Activated T-cell treated with anti-CD3 and anti-CD28 coated beads, Interleukin-2, amount 50 U/mL, for 72 hours (primary cell): ENCODE measurements at places on chromosomes 2 and 18. TPM values are rescaled to one million over a fixed set of nuclear protein-coding genes. Genes with fewer than 3 reads are reported as not detected.

The EFEMP1 gene
- total RNA-seq: not detected

The PAX8 gene
- total RNA-seq: 4.3 TPM

- DNase-seq: no peak
Observed at GRCh38 chr2:188512456-188512855, 220.8 kb downstream of the GULP1 start.

The REG1B gene
- not detected for total RNA-seq

DNA sequence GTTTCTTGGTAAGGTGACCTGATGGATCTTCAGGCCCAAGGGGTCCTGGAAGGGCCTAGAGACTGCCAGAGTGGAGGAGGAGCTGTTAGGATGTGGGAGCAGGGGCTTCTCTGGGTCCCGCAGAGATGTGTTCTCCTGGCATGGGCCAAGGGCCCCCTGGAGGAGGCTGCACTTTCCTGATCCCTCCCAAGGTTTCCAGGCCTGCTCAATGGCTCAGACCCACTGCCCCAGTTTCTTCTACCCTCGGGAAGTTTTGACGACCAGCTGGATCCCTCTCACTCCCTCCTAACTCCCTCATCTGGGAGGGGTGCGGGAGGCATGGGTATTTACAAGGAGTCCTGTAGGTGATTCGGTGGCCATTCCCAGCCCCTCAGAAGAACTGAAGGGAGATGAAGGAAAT lies 36.1 kb downstream of the COA5 start:
- no peak for DNase-seq

DNA sequence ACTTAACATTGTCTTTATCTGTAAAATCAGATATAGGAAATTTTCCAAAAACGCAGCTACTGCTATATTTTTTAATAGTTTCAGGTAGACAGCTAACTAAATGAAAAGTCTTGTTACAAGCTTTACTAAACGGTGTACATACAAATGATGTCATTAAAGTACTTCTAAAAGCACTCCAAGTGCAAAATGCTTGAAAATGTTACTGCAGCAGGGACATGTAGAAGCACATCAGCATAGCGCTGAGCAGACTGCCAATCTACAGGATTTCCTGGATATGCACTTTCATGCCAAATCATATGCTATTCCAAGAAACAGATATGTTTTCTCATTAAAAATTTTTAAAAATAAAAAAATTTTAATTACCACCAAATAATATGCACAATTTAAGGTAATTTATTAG lies 61.7 kb downstream of the SMAD2 start:
- no peak for DNase-seq
